ENCODE measurements at places on chromosomes 13 and 19.

GRCh38 chr13:48600374-48601364 is 53.1 kb upstream of the CYSLTR2 start:
- DNase-seq: no peak

GRCh38 chr13:80824229-80824628 is 483.3 kb upstream of the SPRY2 start:
- no peak for DNase-seq

DNA sequence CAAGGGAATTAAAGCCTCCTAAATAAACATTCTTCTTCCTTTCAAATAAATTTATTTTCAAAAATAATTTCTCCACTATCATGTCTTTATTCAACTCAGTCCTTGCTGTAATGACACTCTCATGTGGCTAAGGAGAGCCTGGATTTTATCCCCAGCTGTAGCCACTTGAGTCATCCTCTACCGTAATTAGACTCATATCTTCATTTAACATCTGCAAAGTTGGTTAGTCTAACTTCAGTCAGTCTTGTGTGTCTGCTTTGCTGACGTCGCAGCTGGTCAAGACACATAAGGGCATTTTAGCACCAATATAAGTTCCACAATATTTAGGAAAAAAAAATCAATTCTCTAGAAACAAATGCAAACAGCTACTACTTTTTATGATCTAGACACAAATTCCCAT is 776.4 kb upstream of the ATXN8OS start:
- no peak for DNase-seq

- no peak for DNase-seq
Observed at GRCh38 chr19:4294389-4294788, 7.8 kb downstream of the TMIGD2 start.

DNA sequence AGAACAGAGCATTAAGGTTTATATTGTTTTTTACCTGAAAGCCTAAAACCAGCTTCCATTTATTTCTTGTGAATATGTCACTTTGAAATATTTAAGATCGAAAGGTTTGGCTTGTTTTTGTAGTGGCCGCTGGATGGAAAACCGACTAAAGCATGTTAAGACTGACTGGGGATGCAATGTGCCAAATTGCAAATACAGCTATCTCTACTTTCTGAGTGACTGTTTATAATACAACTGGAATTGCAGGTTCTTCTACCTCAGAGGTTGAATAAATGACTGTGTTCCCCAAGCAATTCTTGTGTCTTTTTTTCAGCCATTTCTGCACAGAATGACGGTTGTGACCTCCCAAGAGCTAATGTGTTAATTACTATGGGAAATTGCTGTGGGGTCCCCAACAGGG is 50.0 kb upstream of the TMTC4 start:
- DNase-seq: no peak

DNA sequence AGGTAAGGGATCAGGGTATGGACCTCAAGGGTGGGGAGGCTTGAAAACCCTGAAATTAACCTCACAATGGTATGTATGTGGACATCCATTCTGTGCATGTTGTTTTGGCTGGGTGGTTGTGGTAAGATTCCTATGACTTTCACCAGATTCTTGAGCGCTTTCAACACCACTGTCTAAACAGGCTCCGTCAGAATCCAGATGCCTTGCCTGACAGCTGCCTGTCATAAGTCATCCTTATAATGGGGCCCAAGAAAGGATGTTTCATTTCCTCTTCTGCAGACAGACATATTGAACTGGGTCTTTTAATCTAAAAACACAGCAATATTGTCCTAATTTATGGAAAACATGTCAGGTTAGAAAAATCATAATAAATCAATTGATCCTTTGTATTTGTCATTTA is 41.3 kb downstream of the ALOX5AP start:
- no peak for DNase-seq

DNA sequence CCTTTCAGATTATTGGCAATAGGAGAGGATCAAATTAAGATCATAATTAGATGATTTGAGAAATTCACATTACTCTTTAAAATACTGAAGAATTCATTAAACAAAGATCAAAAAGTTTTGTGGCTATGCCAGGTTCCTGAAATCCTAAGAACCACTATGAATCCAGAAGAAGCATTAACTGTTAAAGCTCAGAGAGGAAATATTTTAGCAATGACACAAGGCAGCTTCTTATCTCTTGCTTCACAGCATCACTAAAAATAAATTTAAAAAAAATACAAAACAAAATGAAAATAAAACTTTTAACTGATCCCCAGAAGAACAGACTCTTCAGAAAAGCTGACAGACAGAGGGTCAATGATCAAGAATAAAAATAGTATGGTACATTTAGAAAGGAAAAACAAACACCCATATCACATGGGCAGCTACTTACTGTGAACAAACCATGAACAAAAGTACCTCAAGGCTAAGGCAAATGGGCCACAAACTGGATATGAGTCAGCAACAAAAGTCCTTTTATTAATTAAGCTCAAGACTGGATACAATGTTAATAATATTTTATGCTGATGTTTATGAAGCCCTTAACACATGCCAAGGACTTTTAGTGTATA is 19.6 kb downstream of the RNF6 start:
- no peak for DNase-seq

DNA sequence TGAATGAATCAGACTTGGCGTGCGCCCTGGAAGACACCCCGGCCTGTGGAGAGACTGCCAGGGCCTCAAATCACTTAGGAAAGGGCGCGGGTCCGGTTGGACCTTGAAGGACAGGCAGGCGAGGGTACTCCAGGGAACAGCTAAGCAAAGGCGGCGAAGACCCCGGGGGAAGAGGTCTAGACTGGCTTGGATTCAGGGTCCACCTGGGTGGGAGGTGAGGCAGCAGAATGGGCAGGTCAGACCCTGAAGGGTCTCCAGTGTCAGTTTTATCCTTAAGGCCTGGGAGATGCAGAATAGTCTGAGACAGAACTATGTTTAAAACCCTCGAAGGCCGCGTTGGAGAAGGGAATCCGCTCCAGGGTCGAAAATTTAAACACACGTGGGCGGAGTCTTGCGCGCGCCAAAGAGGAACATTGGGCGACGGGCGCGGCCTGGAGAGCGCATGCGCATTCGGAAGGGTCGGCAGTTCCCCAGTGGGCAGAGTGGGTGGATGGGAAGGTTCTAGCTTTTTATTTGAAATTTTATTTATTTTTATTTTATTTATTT is 567 bp upstream of the SMG9 start:
- DNase-seq: peak; percentile 62

DNA sequence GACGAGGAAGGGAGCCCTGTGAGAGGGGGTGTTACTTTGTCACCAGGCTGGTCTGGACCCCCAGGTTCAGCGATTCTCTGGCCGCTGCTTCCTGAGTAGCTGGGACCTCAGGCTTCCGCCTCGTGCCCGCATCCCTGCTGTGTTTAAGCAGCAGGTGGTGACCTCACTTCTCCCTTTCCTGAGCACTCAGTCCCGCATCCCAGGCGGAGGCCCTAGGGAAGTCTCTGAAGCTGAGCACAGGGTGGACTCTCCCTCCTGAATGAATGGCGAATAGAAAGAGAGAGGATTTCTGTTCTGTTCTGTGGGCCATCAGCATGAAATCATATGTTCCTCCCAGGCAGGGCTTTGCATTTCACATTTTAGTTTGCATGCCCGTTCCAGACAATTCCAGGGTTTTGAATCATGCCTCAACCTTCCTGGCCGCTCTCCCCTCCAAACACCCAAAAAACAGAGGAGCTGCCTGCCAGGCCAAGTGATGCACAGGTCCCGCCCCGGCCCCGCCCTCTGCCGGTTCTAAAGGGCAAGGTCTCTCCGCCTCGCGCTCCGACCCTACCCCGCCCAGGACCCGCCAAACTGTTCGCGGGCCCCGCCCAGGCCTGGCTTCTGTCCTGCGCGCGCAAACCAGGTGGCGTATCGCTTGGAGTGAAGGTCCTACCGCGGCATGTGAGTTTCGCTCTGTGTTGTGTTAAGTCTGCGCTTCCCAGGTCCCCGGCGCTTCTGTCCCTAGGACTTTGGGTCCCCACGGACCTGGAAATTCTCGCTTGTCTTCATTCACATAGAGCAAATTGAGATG is 35.1 kb upstream of the ZNF808 start:
- DNase-seq: peak; percentile 97

- DNase-seq: no peak
Observed at GRCh38 chr19:33174186-33174585, 19.9 kb upstream of the LRP3 start.
